ENCODE measurements at places on chromosomes 3 and 15.

- no peak for DNase-seq
Measured at GRCh38 chr3:196563721-196564225, 4.6 kb downstream of the WDR53 start.

DNA sequence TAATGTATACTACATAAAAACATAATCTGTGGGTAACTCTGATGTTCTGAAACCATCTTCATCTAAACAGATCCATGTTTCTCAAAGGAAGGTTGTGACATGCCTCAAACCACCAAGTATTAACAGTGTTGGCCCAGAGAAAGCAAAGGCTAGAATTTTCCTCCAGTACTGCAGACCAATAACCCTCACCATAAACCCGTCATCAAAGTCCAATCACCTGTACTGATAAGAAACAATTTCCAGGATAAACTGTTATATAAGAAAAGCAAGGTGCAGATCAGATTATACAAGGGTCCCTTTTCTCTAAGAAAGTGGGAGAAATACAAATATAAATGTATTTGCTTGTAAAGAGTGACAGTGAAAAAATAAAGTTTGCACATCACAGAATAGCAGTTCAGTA, 32.3 kb downstream of the TBC1D2B start:
- no peak for DNase-seq

DNA sequence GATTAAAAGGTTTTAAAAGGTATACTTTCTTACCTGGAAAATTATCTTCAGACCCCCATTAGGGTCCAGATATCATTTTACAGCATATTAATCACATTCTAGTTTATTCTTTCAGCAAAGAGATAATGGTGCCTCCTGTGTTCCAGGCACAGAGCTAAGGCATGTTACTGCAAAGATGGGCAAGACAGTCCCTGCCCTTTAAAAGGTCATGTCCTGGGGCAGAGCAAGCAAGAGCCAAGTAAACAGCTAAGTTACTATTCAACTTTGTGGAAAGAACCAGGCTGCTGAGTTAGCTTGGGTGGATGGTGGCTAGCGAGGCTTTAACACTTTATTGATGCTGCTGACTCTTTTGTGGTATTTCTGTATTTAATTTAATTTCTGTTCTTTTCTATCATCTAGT, 75.0 kb downstream of the LRRC28 start:
- no peak for DNase-seq

DNA sequence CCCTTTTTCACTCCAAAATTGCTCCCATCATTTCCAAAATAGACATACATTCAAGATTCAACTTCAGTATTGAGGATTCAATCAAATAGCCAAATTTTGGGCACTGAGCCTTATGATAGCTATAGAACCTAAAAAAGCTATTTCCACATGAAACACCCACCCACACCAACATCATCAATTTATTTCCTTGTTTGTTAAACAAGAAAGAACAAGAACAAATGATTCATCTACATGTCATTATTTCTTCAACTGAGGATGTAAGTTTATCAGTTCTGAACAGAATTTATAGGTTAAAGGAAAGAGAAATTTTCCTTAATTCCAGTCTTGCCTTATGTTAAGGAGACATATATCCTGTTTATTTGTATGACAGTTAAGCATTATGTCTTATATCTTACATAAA, 32.2 kb downstream of the DPPA2 start:
- DNase-seq: no peak

- DNase-seq: no peak
Measured at GRCh38 chr15:67531379-67531914, 10.5 kb downstream of the C15orf61 start.

- no peak for DNase-seq
Measured at GRCh38 chr3:128068156-128068620, 16.0 kb downstream of the SEC61A1 start.

DNA sequence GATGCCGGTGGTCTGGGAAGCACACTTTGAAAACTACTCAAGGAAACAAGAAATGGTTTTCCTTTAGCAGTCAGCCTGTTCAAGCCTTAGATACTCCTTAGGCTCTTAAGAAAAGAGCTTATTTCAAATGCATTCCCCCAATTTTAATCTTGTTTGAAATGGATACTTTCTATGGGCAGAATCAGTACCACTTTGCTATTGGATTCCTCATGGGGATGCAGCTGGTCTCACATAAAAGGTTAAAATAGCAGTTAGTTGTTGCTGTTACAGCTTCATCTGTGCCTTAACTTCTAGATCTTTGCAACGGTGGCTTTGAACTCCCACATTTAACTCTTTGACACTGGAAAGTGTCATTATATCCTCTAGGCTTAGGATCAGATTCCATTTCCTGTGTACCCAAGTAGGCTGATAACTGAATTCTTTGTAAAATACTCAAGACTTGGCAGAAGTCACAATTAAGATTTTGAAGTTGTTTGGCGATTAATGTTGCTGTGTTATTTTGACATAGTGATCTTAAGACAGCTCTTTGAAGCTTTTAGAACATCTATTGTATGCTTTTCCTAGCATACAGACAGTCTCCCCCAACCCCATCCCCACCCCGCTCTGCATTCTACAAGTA, 2.2 kb downstream of the THBS1 start:
- DNase-seq: no peak

DNA sequence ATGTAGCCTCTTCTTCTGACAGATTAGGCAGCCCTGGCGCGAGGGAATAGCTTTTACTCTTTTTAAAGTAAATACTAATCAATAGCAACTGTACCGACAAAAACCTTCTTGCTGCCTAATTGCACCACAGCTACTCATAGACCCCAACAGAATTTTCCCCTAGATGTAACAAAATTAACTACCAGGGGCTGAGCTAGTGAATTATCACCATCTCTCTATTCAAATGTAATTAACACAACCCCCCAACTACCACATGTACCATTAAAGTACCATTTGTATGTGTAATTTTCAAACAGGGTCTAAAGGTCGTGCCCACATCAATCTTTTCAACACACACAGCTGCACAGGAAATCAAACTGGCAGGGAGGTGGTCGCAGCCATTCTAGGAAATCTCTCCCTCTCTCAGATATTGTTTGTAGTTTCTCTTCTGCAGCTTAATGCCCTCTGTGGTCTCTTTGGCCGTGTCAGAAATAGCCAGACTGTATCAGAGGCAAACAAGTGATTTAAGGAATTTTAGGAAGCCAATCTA, 322.9 kb downstream of the RORA start:
- DNase-seq: no peak

GRCh38 chr15:58771621-58772250, 634 bp downstream of the MINDY2 start:
- DNase-seq: no peak

DNA sequence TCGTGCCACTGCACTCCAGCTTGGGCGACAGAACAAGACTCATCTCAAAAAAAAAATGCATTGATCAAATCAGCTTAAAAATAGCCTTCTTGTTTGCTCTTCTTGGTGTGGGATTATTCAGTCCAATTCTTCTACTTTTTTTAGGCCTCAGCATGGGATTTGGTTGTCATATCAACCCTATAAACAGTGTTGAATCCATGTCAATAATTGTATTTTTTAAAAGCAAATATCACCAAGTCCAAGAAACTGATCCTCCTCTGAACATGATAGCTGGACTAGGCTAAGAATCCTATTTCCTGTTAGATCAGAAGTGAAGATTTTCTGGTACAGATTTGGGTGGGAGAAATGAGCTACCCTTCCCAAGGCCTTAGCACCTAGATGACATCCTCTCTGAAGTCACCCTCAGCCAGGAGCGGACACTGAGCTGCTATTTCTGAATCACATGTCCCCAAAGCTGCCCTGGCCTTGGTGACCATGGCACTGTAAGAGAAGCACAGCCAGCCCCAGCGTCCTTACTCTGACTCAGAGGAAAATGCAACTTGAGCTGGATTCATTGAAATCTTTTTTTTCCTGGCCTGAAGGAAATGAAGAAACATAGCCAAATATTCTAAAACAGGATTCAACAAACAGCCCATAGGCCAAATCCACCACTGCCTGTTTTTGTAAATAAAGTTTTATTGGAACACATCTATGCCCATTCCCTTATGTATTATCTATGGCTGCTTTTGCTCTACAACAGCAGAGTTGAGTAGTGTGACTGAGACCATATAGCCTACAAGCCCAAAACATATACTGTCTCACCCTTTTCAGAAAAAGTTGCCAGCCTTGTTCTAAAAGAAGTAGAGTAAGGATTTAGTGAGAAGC, 215.9 kb upstream of the CTDSPL start:
- no peak for DNase-seq

DNA sequence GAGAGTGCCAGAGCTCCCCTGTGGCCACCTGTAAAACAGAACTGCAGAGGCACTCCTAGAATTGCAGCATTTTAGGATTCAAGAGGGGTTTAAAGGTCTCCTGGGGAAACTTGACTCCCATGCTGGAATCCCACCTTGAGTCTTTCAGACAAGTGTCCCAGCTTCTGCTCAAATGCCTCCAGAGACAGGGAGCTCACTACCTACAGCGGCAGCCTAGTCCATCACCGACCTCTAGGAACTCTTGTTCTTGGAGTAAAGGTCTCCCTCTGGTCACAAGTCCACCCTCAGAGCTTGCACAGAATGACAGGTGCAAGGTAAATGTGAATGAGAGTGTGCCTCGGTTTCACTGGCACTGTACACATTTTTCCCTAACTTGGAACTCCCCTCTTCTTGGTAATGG, 72.0 kb downstream of the NUP210 start:
- DNase-seq: no peak

DNA sequence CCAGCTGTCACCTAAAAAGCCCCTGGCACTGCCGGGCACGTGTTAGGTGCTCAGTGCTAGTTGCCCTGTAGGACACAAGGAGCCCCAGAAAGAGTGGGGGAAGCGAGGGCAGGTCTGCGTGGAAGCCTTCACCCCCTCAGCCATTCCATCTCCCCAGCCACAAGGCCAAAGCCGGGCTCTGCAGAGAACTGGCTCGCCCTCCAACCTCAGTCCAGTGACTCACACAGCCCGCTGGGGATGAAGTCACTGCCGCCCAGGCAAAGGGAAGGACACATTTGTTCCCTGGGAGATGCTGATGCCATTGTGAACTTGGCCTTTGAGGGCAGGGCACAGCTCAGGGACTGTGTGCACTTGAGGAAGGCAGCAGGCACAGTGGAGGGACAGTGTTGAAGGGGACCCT, 48.1 kb downstream of the IQSEC1 start:
- DNase-seq: no peak

DNA sequence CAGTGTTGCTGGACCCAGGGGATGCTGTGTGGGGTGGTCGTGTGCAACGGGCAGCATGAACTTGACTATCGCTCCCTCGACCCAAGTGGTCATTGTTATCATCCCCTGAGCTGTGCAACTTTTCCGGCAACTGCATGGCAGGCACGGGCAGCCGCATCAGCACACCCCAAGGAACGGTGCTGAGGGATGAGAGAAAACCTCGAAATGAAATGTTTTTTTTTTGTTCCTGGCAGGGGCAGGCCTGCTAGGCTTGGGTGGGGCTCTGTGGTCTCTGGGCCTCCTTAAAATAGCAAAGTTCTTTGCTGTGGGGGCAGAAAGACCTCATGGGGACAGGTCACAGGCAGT, 51.4 kb downstream of the CORO2B start:
- DNase-seq: no peak

GRCh38 chr3:73324203-73325155, 263.0 kb downstream of the EBLN2 start:
- DNase-seq: no peak

DNA sequence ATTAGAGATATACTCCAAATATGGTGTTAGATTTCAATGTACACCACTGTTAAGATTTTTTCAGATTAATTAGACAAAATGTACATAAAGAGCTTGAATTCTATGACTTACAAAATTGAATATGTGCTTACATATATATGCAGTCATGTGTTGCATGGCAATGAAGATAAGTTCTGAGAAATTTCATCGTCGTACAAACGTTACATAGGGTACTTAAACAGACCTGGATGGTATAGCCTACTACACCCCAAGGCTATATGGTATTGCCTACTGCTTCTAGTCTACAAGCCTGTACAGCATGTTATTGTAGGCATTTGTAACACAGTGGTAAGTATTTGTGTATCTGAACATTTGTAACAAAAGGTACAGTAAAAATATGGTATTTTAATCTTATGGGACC, 9.3 kb downstream of the IL16 start:
- DNase-seq: no peak

GRCh38 chr3:187280644-187281043, 10.9 kb downstream of the MASP1 start:
- no peak for DNase-seq

DNA sequence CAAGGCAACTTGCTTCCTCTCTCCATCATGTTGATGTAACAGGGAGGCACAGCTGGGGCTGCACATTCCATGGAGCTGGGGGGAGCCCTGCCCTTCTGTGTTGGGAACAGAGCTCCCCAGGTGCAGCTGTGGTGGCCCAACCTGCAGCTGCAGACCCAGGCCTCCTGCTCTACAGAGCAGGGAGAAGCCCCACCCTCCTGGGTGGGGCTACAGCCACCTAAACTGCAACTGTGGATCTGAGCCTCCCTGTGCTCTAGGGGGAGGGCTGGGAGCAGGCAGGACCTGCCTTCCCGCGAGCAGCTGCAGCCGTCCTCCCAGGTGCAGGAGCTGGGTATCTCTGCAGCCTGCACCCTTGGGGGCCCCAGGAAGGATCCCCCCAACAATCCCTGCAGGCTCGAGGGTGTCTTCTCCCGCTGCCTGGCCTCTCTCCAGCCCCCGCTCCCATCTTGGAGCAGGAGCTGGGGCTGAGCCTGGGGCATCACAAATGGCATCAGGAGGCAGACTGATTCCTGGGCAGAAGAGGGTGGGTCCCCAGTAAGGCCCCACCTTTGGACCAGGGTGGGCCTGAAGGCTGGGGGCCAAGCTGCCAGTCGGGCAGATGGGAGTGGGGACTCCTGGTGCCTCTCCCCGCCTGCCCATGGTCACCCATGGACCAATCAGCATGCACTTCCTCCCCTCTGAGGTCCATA, 7.4 kb downstream of the LRRC58 start:
- no peak for DNase-seq

GRCh38 chr3:128835096-128835495, 44.3 kb upstream of the ACAD9 start:
- no peak for DNase-seq

DNA sequence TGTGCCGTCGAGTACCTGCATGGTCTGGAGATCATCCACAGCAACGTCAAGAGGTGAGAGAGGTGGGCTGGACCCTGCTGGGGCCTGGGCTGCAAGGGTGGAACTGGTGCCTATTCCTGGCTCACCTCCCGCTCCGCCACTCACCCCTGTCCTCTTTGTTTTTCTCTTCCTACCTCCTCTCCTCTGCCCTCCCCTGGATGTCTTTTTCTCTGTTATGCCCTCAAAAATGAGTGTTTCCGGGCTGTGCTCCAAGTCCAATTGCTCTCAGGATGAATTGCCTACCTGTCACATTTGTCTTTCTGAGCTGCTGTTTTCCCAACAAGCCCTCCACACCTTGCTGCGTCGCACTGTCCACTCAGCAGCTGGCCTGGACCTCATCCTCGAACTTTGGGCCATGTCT, 28.5 kb upstream of the TATDN2 start:
- DNase-seq: no peak

DNA sequence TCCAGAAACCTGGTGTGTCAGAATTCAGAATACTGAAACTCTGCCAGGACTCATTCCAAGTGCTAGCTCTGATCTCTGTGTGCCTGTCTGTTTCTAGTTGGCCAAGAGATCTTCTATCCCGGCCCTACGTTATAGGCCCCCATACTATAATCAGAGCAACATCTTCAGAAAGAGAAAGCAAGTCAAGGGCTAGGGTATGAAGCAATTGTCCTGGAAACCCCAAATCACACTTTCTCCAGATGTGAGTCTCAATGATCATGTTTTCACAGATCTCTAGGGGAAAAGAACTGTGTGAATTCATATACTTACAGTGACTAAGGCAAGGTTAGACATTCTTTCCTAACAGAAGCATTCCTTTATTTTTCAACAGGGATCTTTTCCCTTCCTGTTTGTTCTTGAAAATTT, 309.7 kb downstream of the SLC9A9 start:
- no peak for DNase-seq
